ENCODE measurements at places on chromosomes 5 and 9. TPM values are rescaled to one million over a fixed set of nuclear protein-coding genes. Genes with fewer than 3 reads are reported as not detected.

DNA sequence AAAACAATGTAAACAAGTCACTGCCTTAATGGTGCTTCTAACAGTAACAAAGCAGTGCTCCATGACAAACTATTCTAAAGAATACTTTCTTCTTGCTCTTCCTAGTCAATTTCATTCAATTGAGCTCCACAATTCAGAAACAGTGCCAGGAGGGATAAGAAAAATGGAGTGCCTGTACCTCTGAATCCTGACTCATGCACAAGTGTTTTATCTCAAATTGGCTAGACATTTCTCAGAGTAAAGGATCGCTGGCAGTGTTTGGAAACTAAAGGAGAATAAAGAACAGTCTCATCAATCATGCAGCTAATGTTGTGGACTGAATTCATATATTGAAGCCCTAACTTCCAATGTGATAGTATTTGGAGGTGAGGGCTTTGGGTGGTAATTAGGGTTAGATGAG, 27.6 kb downstream of the SLC25A51 start:
- H3K4me3 ChIP-seq, result no peak overlapping the region
- peaks cover 24% of the 10 kb centered on the region for H3K36me3 ChIP-seq
- no peak overlapping the region for H3K27ac ChIP-seq
- H3K27me3 ChIP-seq, result no peaks in the 10 kb centered on the region
- no peaks in the 10 kb centered on the region for H3K4me1 ChIP-seq

The NUTM2G gene
- not detected for total RNA-seq

DNA sequence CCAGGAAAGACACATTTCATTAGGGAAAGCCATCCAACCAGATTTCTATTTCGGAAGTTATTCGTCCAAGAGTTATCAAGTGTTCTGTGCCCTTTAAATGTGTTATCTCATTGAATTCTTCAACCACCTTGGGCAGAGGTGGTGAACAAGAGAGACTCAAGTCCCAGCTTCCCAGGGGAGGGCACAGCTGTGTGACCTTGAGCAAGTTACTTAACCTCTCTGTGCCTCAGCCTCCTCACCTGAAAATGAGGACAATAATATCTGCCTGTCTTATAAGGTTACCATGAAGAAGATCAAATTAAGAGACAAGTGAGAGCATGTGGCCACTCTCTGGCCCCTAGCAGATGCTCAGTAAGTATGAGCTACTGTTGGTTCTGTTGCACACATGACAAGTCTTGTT, 37.4 kb downstream of the WHRN start:
- no peaks in the 10 kb centered on the region for H3K4me1 ChIP-seq
- no peaks in the 10 kb centered on the region for H3K36me3 ChIP-seq
- no peak for DNase-seq
- no peak overlapping the region for H3K4me3 ChIP-seq
- no peak overlapping the region for H3K27ac ChIP-seq

The ANKRD31 gene
- total RNA-seq, result under 0.01 TPM

GRCh38 chr5:168408561-168409305, 77.5 kb upstream of the RARS1 start:
- no peaks in the 10 kb centered on the region for H3K36me3 ChIP-seq
- no peak overlapping the region for H3K27ac ChIP-seq
- H3K27me3 ChIP-seq, result no peaks in the 10 kb centered on the region
- H3K4me1 ChIP-seq, result peaks cover 7% of the 10 kb centered on the region

The UAP1L1 gene
- total RNA-seq, result 9.1 TPM

DNA sequence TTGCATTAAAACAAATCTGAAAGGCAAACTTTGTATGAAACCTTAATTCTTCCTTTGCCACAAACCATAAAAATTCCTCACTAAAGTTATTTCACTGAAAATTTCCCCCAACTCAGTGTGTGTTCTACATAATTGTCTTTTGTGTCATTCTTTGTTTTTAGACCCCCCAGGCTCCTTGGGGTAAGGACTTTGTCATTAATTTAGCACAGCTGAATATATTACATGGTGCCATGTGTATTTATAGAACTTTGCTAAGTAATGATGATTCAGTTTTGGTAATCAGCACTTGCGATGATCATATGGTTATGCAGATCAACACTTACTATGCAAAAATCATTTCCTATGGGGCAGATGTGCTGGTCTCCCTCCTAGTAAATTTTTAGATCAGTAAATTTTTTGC, 712.1 kb upstream of the MEF2C start:
- H3K27me3 ChIP-seq, result no peaks in the 10 kb centered on the region
- H3K36me3 ChIP-seq, result no peaks in the 10 kb centered on the region
- H3K4me1 ChIP-seq, result no peaks in the 10 kb centered on the region
